ENCODE measurements at places on chromosomes 4 and X.

- no peak for DNase-seq
Measured at GRCh38 chr4:7389719-7390118, 45.0 kb downstream of the PSAPL1 start.

DNA sequence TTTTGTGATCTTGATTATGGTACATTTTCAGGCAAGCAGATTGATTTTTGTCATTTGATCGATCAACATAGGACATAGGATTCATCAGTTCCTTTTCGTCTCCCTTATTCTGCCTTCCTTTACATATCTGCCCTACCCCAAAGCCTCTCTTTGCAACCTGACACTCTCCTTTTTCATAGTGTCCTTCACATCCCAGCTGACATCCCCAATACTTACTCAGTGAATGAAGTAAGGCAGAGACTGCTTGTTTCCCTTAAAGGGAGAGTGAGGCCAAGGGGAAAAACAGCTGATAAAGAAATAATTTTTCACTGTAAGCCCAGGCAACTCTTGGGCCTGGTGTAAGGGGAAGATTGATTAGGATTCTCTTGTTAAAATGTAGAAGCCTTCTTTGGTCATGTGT is 69.8 kb downstream of the GBA3 start:
- DNase-seq: no peak

- peak; percentile 78 for DNase-seq
Measured at GRCh38 chr4:85607624-85608023, 132.7 kb downstream of the ARHGAP24 start.

- no peak for DNase-seq
Measured at GRCh38 chr4:116811730-116812129, 273.6 kb downstream of the TRAM1L1 start.

- DNase-seq: peak; percentile 17
Measured at GRCh38 chr4:165767671-165768070, 105.4 kb upstream of the TLL1 start.

- DNase-seq: no peak
Measured at GRCh38 chr4:78311306-78311705, 240.3 kb upstream of the ANXA3 start.

DNA sequence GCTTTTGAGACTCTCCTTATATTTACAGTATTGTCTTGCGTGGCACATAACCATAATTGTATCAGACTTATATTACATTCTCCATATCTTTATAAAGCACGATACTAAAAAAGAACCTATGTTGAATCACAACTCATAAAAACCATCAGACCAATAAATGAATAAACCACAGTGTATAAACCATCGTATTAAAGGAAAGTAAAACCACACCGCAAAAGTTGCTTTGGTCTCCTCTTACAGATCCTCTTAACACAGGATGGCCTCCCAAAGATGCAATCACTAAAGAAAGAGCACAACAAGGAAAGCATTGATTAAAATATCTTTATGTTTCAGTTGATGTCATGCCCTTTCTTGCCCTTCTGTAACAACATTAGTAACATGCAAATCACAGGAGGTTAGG is 437.9 kb downstream of the AFF2 start:
- no peak for DNase-seq

- no peak for DNase-seq
Measured at GRCh38 chr4:153207027-153207426, 2.8 kb downstream of the TRIM2 start.

- no peak for DNase-seq
Measured at GRCh38 chr4:156242390-156242789, 288.7 kb upstream of the CTSO start.

DNA sequence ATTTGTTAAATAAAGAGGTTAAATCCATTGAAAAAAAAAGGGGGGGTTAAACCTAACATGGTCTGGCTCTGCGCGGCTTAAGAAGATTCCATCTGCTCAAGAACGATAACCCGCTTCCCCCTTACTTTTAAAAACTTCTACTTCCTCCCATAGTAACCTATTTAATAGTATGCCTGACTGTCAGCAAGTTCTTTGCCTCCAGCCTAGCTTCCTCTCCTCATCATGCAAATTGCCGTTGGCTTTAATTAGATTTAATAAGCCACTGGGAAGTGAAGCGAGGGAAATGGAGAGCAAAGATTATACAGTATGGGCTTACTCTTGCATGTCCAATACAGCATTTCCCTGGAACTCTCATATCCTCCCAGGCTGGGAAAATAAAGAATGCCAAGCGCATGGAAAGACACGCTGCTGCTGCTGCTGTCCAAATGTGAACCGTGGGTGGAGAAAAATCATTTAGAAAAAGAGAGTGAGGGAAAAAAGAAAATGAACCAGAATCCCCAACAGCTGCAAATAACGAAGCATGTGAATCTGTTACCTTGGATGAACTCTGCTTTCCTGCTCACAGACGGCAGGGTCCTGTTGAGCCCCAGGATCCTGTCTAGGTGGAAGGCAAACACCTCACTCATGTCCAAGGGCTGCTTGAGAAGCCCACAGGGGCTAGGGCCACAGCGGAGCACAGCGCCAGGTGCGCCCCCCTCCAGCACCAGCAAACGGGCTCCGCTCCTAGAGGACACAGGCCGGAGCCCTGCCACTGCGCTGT is 2.7 kb downstream of the GASK1B start:
- peak; percentile 51 for DNase-seq

DNA sequence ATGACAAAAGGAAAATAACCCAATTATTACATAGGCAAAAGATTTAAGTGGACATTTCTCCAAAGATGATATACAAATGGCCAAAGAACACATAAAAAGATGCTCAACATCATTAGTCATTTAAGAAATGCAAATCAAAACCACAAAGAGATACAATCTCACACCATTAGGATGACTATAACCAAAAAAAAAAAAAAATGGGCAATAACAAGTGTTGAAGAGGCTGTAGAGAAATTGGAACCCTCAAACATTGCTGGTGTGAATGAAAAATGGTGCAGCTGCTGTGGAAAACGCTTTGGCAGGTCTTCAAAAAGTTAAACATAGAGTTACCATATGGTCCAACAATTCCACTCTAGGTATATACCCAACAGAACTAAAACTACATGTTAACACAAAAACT is 5.6 kb upstream of the PRDX4 start:
- no peak for DNase-seq

DNA sequence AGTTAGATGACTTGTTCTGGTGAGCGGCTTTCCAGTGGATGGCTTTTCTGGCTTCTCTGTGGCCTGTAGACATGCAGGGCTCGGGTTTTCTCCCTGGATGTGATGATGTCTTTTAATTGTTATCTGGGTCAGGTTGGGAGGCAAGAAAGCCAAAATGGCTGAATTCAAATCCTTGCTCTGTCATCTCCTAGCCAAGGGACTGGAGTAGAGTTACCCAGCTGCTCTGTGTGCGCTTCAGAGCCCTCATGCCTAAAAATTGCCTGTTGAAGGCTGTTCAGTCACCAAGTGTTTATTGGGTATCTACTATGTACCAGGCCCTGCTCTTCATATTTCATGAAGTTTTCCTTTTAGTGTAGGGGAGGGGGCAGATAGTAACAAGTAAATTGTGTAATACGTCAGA is 7.3 kb downstream of the DCUN1D4 start:
- no peak for DNase-seq

DNA sequence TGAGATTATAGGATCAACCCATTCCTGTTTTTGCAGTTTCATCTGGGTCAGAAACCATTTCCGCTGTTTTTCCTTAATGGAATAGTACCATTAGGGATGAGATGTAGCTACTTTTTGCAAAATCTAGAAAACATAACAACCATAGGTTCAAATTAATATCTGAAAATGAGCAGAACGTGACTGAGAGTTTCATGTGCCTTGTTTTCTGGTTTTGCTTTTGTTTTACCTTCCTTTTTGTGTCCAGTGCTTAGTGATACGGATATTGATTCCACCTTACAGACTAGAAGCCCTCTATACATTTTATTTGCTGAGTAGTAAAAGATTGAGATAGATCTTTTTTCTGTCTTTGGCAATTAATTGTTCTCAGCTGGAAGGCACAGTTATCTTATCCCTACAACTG is 46.5 kb downstream of the SNX25 start:
- no peak for DNase-seq

GRCh38 chr4:41280010-41280409 is 23.3 kb downstream of the UCHL1 start:
- peak; percentile 20 for DNase-seq

- peak; percentile 64 for DNase-seq
Measured at GRCh38 chr4:121736735-121737351, 28.1 kb downstream of the SMIM43 start.

DNA sequence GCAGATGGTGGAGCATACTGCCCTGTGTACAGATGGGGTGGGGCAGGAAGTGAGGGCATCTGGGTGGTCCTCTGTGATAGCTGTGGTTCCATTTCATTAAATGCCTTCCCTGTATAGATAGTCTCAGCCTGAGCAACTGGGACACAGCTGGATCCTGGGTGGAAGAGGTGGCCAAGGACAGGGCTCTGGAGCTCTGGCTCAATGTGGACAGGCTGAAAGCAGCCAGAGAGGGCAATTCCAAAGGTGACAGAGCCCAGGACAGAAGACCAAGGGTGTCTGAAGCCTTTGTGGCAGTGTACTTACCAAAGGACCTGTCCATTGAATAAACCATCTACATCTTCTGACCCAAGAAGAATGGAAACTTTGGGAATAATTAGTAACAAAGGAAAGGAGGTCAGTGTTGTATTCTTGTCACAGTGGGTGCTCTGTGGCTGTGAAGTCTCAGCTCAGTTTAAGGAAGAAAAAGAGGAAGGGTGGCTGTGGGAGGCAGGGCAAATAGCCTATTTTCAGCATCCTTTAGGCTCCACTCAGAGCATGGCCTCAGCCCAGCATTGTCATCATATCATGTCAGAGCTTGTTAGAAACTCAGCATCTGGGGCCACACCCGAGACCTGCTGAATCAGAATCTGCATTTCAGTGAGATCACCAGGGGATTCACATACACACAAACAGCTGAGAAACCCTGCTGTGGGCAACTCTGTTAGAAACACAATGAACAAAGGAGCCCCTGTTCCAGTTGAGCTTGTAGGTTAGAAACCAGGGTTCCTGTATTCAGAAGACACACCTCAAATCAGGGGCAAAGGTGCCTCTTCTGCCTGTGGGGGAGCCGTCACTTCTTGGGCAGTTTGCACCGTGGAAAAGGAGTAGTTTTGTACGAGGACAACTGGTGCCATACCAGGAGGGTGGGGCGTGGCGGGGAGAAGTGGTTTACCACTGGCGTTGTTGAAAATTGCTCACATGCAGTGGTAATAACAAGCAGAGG is 168.6 kb downstream of the PTTG2 start:
- peak; percentile 20 for DNase-seq

DNA sequence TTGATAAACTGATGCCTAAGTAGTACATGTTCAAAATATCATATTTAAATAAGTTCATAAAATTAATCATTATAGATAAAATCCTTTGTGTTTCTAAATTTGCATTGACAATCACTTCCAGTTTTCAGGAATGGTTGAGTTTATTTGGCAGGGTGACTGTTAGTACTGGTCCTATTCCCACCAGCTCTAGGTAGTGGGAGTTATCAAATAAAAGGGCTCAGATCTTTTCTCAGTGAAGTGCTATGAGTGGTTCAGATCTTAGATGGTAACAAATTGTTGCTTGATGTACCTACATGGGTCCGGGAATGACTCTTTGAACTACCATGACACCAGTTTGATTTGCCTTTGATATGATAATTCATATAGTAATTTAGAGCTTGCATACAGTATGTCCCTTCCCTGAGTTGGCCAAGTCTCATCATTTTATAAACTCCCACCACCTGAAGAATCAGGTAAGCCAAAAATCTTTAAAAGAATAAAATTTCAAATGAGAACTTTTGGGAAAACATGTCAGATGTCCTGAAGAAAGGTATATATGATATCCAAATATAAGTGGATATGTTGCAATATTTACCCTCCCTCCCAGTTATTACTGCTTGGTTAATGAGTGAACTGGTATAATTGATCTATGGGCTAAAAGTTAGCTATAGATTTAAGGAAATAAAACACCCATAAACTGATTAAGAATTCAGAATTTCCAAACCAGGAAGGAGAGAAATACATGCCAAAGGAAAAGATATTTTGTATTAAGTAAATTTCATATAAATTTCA is 28.6 kb downstream of the GPC3 start:
- DNase-seq: no peak

- DNase-seq: no peak
Measured at GRCh38 chr4:142671516-142671915, 174.6 kb downstream of the INPP4B start.

DNA sequence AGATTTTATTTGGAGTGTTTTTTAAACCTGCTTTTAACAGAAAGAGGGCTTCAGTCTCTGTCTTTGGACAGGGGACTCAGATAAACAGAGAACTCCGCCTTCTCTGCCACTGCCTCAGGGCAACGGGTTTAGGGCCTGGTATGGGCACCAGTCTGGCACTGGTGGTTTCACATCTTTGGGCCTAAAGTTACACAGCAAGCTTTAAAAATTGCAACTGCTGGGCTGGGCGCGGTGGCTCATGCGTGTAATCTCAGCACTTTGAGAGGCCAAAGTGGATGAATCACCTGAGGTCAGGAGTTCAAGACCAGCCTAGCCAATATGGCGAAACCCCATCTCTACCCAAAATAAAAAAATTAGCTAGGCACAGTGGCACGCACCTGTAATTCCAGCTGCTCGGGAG is 10.3 kb upstream of the NAT8L start:
- no peak for DNase-seq

- no peak for DNase-seq
Measured at GRCh38 chr4:187236209-187236890, 512.7 kb upstream of the FAT1 start.

DNA sequence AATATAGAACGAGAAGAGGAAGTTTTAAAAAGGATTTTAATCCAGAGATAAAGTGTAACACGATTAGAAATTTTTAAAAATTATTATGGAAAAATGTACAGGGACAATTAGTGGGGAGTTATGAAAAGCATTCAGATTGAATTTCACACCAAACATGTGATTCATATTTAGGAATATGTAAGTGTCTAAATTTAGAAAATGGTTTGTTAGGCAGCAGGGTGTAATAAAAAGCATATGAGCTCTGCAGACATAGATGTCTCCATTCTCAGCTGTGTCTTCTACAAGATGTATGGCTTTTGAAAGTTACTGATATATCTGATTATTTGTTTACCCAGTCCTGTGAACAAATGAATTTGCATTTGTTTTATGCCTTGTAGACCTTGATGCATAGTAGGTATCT is 638.9 kb upstream of the AGA start:
- no peak for DNase-seq

Data from DMS53 (cell line).